ENCODE measurements at places on chromosomes 6 and 20.

DNA sequence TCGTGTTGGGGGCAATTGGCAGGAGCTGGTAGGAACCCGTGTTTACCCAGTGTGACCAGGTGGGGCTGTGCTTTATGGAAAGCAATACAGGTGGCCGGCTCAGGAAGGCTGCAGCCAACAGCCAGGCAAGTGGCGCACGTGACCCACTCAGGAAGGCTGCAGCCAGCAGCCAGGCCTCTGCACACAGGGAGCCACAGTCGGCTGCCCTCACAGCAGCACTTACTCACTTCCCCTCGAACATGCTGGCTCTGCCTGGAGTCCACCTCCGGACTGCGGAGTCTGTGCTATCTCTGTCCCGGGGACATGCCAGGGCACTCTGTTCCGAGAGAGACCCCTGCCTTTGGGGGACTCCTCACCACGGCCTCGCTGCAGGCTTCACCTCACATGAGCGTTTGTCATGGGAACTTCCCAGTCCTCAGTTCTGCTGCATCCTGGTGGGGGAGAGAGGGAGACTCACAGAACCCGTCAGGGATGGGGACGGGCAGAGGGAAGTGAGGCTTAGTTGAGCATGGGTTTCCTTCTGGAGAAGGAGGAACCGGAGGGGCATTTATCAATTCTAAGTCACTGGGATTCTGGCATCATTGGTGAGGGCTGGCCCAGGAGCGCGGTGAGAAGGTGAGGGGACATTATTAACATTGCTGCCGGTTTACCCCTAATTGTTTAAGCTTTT, 76.8 kb downstream of the TTLL2 start:
- DNase-seq: no peak

- DNase-seq: no peak
These were observed 17.4 kb upstream of the CSE1L start for GRCh38 chr20:49028684-49029083.

DNA sequence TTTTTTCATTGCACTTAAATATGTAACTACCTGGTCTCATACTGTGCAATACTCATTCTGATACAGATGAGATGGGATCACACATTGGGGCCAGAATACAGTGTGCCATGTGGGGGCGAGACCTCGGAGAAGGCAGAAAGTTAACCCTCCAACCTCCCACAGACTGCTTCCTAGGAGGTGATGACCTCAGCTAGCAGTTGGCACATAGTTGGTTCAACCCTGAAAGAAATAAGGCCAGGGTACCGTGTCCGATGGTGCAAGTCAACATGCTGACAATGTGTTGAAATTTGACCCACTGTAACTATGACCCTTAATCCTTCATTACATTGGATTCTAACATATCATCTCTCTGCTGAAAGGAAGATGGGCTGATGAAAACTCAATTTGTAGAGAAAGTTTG, 61.9 kb downstream of the GJA10 start:
- peak; percentile 53 for DNase-seq

DNA sequence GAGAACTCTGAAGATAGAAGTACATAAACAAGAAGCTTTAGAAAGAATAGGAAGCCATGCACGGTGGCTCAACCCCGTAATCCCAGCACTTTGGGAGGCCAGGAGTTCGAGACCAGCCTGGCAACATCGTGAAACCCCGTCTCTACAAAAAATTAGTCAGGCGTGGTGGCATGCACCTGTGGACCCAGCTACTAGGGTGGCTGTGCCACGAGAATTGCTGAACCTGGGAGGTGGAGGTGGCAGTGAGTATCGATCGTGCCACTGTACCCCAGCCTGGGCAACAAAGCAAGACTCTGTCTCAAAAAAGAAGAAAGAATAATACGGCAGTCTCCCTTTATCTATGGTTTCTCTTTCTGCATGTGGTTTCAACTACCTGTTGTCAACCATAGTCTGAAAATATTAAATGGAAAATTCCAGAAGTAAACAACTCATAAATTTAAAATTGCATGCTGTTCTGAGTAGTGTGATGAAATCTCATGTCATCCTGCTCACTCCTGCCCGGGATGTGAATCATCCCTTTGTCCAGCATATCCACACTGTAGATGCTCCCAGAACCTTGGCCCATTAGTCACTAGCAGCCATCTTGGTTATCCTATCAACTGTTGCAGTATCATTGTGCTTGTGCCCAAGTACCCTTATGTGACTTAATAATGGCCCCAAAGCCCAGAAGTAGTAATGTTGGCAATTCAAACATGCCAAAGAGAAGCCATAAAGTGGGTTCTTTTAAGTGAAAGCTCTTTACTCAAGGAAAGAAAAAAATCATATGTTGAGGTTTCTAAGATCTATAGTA, 22.1 kb downstream of the DEK start:
- DNase-seq: no peak

- DNase-seq: no peak
These were observed 128.2 kb downstream of the GPX5 start for GRCh38 chr6:28653876-28654275.
